ENCODE measurements at places on chromosomes 3 and 15.

- DNase-seq = no peak
These were observed 34.0 kb upstream of the CILP start for GRCh38 chr15:65245096-65245856.

- no peak for DNase-seq
These were observed 50.6 kb upstream of the PYGO1 start for GRCh38 chr15:55638764-55639163.

DNA sequence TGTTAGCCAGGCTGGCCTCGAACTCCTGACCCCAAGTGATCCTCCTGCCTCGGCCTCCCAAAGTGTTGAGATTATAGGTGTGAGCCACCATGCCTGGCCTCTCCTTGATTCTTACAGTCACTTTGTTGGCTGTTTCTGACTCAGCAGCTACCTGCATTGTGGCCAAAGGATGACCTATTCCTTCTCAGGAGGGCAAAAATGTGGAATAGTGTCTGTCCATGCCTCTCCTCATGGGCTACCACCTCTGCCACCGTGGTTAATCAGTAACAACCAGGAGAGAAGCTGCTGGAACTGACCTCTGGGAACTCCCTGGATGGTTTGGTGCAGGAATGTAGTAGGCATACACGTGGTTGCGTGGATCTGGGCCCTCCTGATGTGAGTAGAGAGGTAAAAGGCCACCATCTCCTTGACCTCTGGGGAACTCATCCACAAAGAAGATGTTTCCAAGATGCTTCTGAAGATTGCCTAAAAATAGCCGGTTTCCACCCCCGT is 63.3 kb downstream of the FLNB start:
- no peak for DNase-seq

DNA sequence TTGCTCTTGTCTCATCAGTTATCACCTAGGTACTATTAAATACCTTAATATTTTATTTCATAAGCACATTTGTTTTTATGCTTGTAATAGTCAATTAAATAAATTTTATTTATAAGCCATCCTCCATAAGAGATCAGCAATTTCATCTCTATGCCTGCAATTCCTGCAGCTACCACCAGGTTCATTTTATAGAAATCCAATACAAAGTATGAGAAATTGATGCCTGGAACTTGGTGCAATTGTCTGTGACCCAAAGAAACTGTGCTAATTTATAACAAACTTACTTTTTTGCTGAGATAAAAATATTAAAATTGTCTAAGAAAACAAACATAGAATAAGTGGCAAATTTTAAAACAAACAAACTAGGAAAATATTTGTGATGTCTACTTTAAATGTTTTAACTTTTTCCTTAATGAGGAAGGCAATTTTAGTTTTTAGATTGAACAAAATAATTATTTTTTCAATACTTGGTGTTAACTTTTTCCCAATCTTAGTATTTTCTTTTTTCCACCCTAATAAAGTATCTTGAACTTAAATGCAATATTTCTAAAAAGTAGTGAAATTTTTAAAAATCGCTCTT is 1026.6 kb downstream of the ROBO1 start:
- DNase-seq = no peak

- no peak for DNase-seq
These were observed 32.1 kb downstream of the POMGNT2 start for GRCh38 chr3:43073836-43074220.

DNA sequence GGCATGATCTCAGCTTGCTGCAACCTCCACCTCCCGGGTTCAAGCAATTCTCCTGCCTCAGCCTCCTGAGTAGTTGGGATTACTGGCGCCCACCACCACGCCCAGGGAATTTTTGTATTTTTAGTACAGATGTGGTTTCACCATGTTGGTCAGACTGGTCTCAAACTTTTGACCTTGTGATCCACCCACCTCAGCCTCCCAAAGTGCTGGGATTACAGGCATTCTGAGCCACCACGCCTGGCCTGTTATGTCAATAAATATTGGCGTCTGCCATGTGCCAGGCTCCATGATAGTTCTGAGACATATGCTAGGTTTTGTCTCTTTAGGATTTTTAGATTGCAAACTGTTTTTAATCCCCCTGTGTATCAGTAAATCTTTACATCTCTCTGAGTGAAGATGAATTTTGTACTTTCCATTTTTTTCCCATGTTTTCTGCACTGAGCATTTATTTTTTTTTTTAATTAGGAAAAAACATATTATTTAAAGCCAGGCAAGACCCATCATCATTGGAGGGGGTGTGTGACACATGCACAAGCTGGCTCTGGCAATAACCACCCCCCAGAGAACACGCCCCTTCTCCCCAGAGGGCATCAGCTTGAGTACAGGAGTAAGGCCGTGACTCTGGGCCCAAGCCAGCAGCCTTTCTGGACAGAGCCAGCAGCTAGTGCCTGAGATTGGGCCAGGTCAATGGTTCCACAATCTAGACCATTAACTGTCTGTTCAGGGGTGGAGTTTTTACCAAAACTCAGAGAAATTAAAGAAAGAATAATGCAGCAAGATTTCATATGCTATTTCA is 51.0 kb upstream of the ATP1B3 start:
- DNase-seq = no peak

DNA sequence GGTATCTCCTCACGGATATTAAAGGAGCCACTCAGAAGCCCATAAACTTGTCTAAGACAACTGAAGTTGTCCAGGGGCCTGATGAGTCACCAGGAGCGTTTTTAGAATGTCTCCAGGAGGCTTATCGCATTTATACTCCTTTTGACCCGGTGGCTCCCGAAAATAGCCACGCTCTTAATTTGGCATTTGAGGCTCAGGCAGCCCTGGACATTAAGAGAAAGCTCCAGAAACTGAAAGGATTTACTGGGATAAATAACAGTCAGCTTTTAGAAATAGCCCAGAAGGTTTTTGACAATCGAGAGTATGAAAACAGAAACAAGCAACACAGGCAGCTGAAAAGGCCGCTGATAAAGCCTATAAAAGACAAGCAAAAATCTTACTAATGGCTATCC is 4.1 kb downstream of the DET1 start:
- no peak for DNase-seq

All from activated CD4-positive, alpha-beta T cell treated with anti-CD3 and anti-CD28 coated beads, Interleukin-2, amount 50 U/mL, for 4 hours (primary cell).